RCC 7860 (cell line): ENCODE measurements at places on chromosomes 6 and 20.
A peak's percentile ranks its signal among the peaks of the same experiment; 100 is the strongest.

GRCh38 chr20:44080646-44081267 is 106.2 kb downstream of the JPH2 start:
- DNase-seq, result peak; percentile 65

- DNase-seq, result no peak
These were observed 70.6 kb upstream of the KCNK16 start for GRCh38 chr6:39393075-39393474.

GRCh38 chr6:71496722-71497033 is 208.1 kb downstream of the OGFRL1 start:
- DNase-seq, result no peak

DNA sequence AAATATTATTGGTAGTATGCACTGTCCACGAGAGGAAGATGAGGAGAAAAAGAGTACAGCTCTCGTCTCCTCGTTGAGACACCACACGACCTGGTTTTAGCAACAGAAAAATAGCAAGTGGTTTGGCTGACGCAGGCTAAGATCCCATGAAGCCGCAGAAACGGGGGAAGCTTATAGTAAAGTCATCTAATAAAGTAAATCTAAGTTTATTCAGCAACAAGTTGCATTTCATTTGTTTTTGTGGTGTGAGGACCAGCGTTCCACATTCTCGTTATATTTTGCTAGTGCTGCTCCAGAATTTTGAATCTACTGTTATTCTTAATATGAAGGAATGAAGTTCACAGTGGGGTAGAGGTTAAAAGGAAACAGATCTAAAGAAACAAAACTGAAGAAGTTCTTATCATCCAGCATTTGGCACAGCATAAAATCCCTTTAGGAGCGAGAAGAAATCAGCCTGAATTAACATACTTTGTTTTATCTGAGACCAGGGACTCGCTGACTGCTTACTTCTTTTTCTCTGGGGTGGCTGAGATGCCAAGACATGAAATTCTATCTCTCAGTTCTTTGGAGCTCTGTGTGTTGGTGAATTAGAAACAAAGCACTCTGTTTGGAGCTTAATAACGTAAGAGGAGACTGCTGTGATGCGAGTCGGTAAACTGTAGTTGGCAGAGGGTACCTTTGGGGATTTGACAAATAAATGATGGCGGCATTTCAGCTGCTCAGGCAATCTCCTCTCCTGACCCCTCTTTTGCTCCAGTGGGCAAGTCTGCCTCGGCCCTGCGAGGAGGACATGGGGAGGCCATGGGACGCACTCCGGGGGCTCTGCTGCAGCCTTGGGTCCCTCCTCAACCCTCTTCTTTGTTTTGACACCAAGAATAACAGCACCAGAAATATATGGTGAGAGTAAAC is 24.9 kb upstream of the IRF4 start:
- DNase-seq, result no peak

- peak; percentile 89 for DNase-seq
These were observed 3.9 kb downstream of the SDC4 start for GRCh38 chr20:45344168-45344860.

DNA sequence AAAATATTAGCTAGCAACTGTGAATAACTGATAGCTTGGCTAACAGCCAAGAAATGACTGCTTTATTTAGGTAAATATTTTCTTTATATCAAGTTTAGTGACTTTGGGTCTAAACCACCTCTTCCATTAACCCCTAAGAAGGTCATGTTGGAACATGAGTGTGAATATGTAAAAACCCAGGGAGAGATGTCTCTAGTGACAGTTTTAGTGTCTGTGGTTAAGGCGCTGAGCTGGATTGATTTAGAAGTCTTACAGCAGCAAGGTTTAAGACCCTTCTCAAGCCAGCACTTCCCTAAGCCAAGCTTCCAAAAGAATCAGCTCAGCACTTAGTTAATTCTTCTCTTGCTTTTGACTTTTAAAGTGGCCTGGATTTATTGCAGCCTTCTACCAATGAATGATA is 11.4 kb upstream of the SIRT5 start:
- no peak for DNase-seq

GRCh38 chr20:52047811-52048764 is 143.5 kb downstream of the ZFP64 start:
- no peak for DNase-seq

- no peak for DNase-seq
These were observed 167.3 kb downstream of the TRMT11 start for GRCh38 chr6:126153661-126154060.

- no peak for DNase-seq
These were observed 26.8 kb downstream of the HDDC2 start for GRCh38 chr6:125274935-125275334.

DNA sequence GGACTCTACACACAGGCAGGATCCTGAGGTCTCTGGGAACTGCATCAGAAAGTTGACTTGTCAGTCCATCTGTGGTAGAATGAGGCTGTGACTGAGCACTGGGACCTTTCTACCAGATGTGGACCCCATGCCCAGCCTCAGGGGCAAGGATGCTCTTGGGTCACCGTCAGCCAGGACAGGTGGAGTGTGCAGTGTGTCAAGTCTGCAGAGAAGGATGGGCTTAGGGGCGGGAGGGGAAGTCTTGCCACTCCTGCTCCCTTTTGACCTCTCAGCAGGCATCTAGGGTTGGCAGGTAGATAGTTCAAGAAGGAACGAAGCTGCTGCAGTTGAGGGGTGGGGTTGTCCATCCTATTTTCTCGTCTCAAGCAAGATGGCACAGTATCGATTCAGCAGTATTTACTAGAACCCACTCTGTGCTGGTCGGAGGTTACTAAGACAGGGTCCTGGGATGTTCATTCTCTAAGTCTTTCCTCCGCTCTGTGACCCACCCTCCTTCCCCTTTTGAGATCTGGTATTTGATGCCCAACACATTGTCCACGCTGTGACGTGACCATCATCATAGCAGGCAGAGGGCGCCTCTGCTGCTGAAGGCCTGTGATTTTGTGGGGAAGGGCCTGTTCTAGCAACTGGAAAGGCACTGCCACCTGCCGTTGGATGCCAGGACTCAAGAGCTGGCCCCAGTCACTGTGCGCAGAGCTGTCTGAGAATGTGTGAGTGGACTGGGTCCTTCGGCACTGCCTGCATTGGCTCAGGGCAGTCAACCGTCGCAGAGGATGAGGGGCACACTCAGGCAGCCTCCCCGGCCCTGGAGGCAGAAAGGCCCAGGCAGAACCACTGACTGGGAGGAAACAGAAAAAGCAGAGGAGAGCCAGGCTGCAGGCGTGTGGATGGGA is 23.2 kb downstream of the RBCK1 start:
- peak; percentile 62 for DNase-seq

DNA sequence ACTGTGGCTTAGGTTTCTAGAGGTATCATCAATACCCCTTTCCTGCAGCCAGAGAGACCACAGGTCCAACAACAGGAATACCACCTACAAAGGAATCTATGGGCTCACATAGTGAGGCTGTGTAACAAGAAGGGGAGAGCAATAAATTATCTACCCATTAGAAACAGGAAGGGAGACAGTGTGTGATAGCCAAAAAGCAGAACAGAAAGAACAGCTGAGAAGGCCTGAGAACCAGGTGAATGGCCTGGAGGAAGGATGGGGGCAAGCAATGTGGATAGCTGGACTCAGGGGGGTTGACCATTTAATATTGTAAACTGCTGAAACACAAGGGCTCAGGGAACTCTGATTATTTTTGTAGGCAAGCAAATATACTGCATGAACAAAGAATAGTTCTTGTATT is 628.2 kb downstream of the COL12A1 start:
- DNase-seq, result no peak

DNA sequence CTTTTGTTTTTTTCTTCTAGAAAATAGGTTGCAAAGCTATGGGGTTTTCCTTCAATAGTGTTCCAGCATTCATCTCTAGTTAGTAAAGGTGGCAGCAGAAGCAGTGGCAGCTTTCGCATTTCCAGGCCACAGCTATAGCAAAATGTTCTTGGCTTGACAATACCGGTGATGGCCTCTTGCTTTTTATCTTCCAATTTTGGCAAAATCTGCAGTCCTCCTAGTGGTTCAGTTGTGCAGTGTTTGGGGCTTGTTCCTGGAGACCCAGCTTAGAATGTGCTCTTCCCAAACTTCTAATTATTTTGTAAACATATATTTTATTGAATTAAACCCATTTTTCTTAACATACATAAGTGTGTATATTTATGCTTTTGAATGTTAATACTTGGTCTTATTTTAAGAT is 370.6 kb upstream of the MAN1A1 start:
- no peak for DNase-seq

GRCh38 chr6:127100510-127101140 is 17.8 kb upstream of the RSPO3 start:
- no peak for DNase-seq

- no peak for DNase-seq
These were observed 77.7 kb downstream of the EFHC1 start for GRCh38 chr6:52497652-52498408.

GRCh38 chr20:16100767-16101166 is 472.5 kb downstream of the KIF16B start:
- no peak for DNase-seq

DNA sequence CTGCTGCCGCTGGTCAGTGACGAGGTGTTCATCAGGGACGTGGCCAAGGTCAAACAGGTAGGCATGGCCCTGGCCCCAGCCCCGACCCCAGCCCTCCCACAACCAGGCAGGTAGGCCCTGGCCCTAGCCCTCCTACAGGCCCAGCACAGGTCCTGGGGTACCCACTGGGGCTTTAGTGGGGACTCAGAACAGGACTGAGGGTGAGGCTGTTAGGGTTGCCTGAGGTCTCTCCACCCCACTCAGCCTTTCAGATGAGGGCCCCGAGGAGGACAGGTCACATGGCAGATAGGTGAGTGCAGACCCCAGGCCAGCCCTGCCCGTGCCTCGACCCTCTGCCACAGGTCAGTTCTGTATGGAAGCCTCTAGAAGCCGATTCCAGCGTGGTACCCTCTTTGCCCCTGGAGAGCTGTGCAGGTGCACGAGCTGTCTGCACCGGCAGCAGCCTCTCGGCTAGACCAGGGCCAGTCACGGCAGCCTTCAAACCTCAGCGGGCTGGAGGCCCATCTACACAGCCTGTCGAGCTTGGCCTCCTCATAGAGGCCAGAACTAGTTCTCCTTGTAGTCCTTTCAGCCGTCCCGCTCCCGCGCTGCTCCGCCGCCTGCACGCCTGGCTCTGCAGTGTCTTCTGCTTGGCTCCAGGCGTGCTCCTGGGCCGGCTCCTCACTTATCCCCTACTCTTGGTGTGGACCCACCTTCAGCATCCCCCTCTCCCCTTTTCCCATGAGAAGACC is 35.5 kb downstream of the PYGB start:
- no peak for DNase-seq

- DNase-seq, result no peak
These were observed 468.5 kb downstream of the KIF16B start for GRCh38 chr20:16104783-16105182.

GRCh38 chr6:53831081-53831869 is 36.5 kb downstream of the LRRC1 start:
- no peak for DNase-seq
